ENCODE measurements at places on chromosomes 11 and 22.

DNA sequence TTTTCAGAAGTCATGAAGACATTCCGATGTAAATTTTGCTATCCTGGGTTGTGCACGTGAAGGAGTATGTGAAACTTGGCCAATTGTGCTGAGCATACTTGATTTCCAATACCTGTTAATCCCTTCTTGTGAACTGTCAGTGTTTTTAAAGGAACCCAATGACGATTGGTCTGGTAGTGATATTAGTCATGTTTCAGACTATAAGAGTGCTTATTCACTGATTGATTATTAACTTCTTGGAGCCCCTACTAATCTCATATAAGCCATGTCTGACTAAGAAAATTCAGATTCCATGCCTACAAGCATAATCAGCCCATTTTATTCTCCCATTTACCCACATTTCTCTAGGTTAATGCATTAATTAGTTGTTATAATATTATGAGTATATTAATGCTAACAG lies 330.8 kb upstream of the MTNR1B start:
- no peak for DNase-seq

DNA sequence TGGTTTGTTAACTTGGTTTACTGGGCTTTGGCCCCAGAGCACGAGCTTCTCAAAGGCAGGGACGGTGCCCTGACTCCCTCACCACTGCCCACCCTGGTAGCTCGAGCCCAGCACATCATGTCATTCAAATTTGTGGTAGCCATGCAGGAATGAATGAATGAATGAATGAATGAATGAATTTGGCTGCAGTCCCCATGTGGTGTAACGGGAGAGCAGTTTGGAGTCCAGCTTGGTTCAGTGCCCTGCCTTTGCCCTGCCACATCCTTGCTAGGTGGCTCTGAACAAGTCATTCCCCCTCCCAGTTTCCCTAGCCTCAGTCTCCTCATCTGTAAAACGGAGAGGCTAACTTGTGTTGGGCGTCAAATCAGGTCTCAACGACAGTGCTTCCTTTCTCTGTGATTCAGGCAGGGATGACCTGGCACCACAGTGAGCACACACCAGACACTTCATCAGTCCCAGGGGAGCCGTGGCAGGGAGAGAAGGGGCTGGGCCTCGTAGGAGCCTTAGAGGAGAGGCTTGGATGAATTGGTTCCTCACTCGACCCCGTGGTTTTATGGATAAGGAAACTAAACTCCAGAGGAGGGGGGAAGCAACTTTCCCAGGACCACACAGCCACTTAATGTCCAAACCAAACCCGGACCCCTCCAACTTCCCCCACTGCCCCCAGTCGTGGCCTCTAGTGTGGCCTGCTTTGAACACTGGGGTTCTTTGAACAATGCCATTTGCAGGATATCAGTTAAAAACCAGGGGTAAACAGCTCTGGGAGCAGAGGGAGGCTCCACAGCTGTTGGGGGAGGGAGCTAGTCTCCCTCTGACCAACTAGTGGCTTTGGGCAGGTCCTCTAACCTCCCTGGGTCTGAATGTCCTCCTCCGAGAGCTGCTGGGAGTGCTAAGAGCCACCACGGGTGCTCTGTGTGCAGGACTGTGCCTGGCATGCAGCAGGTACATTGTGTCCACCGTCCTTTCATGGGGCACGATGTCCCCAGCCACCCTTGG lies 86.2 kb downstream of the CACNA1I start:
- DNase-seq, result no peak

DNA sequence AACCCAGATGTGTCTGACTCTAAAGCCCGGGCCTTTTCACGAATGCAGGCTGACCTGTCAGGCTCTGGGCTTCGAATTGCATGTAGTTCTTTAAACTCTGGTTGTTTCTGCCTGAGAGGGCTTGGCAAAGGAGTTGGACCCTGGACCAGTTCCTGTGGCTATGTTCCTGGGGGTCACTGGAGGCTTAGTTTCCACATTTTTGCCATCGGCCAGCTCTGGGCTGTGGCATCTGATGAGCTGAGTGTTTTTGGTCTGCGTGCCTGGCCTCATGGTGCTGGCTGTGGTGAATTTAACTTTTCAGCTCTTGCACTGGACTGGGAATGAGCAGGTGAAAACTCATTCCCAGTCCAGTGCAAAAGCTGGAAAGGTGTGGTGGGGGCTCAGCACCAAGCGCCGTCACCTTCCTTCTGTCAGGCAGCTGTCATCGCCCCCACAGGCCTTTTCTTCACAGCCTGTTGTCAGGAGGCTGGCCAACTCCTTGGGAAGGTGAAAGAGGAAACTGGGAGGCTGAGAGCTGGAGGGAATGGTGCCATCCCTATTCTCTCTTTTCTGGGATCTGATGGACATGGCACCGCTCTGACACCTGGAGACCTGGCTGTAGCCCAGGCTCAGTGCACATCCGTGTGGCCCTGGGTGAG lies 123.6 kb downstream of the ADAMTS15 start:
- no peak for DNase-seq

DNA sequence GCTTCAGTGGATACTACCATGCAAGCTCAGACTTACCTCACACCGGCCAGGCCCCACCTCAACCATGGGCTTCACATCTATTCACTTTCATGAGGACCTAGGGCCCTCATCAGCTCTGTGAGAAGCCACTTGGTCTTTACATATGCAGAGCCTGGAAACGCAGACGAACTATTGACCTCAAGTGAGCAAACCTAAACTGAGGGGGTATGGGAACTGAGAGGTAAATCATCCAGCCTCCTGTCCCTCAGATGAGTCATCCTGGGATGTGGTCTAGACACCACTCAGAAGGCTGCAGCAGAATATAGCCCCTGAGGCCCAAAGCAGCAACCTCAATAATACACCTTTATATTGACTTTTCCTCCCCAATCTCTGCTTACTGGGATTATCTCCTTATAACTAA lies 578.0 kb downstream of the INSC start:
- no peak for DNase-seq

GRCh38 chr11:86473991-86474833 lies 99.5 kb downstream of the CCDC81 start:
- no peak for DNase-seq

DNA sequence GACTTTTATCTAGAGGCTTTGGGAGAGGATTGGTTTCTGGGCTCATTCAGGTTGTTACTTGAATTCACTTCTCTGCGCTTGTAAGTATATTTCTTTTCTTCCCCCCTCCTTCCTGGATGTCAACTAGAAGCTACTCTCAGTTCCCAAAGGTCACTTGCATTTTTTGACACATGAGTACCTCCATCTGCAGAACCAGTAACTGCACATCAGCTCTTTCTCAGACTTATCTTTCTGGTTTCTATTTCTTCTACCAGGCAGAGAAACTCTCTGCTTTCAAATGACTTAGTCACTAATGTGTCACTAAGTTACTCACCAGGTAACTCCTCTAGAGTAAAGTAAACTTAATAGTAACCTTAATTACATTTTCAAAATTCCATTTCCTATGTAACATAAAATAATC lies 773.0 kb upstream of the LUZP2 start:
- no peak for DNase-seq

- no peak for DNase-seq
Measured at GRCh38 chr11:70112017-70112434, 33.9 kb downstream of the ANO1 start.
